ENCODE measurements at places on chromosomes 4 and X.

DNA sequence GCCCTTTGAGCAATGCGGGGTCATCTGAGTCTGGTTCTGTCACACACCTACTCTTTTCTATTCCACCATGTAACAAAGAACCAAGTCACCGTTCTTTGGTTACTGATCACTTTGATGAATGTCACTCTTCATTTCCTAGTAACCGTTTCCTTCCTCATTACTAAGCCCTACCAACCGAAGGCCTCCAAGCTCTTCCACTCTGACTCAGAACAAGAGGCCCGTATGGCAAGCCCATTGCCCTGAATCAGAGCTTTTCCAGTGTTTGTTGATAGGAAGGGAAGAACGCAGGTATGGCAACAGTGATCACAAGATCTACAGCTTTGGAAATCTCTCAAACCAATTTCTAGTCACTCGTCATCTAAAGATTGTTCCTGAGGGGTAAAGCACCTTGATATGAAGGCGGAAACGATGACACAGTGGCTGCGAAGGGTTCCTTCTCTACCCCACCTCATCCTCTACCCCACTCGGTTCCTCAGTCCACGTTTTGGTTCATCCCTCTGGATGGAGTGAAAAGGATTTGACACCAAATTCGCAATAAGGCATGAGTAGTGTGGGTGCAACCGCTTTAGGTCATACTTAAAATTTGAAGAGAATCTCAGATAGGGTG is 28.0 kb upstream of the CD40LG start:
- no peak for DNase-seq

GRCh38 chr4:3344596-3344995 is 51.8 kb downstream of the RGS12 start:
- DNase-seq: peak; percentile 5

DNA sequence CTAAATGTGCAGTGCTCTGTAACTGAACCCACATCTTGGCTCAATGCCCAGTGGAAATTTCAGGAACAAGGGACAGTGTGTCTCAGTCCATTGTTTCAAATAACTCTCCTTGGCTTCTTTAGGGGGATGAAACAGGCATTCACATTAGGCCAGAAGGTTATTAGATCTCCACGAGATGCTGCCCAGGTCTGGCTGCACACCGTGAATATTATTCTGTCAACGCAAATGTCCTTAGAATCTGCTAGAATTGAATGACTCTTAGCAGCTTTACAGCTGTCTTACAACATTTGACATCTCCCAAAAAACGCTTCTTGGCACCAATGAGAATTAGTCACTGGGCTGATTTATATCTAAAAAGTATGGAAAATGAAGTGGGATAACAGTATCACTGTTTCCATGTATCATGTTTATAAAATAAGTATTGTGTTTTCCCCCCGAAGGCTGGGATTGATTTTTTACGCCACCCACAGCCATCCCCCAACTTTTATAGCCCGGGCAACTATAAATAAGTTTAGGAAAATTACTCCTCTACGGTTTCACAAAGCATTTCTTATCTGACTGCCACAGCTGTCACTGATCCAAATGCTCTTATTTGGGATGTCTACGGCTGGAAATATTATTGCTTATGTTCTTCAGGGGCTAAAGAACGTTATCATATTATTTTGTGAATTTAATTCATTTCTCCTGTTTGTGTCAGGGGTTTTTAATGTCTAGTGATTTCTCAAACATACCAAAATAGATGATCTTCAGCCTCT is 559.7 kb upstream of the FAT1 start:
- DNase-seq: no peak

- no peak for DNase-seq
These were observed 93.6 kb upstream of the PTPN13 start for GRCh38 chr4:86500527-86500926.

DNA sequence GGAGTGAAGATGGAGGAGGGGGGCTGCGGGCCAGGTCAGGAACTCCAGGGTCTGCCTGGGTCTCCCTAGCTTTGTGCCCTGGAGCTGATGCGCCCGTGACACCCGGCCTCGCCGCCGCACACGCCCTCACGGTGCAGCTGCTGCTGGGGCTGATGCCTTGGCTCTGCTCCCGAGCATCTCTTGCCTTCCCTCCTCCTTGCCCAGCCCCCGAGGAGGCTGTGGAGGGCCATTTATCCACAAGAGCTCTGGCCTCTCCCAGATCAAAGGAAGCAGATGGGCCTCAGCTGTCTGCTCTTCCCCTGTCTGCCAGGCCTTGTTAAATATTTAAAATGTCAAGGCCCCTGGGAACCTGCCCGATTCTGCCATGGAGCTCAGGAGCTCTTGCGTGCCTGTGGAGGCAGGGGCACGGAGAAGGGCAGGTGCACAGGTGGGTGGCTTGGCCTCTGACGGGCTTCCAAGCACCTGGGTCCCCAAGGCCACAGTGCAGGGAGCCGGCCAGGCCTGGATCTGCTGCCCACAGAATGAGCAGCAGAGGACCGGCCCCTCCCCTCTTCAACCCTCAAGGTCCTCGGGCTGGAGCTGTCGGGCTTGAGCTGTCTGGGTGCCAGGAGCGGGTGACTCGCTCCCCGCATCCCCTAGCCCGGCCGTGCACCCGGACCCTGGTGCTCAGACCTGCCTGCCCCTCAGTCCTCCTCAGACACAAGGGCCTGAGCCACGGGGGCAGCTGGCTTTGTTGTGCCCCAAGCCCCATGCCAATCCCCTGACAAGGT is 20.3 kb downstream of the ATP2B3 start:
- peak; percentile 76 for DNase-seq

GRCh38 chr4:7625071-7625470 is 190.3 kb upstream of the PSAPL1 start:
- no peak for DNase-seq

- DNase-seq: no peak
These were observed 37.8 kb downstream of the PJA1 start for GRCh38 chrX:69127466-69127865.

DNA sequence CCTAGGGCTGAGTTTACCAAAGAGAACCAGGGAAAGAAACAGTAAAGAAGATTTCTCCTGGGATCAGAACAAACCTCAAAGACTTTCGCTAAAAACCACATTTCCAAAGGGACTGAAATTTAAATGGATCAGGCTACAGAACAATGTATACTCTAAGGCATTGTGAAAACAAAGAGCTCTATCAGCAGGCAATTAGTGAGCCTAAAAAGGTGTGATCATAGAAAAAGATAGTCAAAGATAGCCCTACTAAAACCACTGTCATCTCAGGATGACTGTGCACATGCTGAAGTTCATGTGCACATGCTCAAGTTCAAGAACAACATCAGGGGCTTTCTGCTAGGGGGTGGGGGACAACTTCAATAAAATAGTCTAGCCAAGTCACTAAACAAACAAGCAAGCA is 12.9 kb upstream of the SMIM10L2A start:
- no peak for DNase-seq
